ENCODE measurements at places on chromosomes 12 and 14.

DNA sequence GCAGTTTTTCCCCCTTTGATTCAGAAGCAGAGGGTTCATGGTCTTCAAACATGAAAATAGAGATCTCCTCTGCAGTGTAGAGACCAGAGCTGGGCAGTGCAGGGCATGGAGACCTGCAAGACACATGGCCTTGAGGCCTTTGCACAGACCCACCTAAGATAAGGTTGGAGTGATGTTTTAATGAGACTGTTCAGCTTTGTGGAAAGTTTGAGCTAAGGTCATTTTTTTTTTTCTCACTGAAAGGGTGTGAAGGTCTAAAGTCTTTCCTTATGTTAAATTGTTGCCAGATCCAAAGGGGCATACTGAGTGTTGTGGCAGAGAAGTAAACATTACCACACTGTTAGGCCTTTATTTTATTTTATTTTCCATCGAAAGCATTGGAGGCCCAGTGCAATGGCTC lies 185.1 kb downstream of the MSRB3 start:
- no peak for DNase-seq

DNA sequence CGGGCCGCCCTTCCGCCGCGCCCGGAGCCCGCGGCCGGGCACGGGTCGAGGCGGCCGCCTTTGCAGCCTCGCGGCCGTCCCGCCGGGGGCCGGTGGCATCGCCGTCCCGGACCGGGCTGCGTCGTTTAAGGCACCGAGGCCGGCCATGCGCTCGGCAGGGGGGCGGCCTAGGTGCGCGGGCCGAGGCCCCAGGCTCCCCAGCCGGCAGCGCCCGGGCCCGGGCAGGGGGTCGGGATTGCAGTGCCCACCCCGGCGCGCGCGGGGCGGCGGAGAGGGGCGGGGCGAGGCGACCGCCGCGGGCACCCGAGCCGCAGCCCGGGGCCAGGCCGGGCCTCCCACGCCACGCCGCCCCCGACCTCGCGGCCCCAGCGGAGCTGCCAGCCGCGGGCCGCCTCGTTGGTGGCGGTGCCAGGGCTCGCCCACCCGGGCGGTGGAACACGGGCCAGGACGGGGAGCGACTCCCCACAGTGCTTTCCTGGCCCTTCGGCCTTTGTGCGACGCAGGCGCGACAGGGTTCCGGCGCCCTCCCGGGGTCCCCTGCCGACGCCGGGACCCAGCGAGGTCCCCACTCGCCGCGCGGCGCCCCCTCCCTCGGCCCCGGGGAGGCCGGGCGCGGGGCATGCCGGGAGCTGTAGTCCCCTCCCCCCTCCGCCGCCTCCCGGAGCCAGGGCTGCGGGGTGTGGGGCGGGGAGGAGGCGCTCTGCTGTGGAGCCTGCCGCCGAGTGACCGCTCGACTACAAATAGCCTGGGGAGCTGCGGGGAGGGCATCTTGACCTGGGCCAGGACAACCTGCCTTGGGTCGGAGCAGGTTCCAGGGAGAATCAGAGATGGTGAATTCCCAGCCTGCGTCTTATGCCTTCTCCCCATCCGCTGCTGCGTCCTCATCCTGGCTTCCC lies 769 bp downstream of the FKBP4 start:
- peak; percentile 18 for DNase-seq

DNA sequence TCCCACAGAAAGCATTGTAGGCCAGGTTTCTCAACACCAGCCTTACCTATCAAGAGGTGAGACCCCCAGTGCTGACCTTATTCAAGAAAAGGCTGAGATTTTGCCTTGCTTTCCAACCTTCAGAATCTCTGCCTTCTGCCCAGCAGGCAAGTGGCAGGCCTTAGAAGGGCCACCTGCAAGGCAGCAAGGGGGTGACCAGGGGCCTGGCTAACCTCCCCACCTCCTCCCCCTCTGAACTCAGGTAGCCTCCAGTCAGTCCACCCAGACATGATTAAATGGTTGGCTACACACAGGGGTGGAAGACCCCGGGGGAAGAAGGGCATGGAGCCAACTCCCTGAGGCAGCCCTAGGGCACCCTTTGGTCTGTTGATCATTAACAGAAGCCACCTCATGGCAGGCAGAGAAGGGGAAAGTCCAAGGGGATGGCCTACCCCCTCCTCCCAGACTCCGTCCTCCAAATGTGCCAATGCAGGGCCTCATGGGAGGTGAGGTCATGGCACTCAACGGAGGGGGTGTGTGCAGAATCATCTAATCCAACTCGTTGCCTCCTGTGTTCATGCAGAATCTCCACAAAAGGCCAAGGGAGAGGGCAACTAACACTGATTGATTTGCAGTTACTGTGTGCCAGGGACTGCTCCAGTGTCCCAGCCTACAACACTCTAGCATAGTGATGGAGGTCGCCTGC lies 8.5 kb downstream of the ZFP36L1 start:
- DNase-seq: no peak

DNA sequence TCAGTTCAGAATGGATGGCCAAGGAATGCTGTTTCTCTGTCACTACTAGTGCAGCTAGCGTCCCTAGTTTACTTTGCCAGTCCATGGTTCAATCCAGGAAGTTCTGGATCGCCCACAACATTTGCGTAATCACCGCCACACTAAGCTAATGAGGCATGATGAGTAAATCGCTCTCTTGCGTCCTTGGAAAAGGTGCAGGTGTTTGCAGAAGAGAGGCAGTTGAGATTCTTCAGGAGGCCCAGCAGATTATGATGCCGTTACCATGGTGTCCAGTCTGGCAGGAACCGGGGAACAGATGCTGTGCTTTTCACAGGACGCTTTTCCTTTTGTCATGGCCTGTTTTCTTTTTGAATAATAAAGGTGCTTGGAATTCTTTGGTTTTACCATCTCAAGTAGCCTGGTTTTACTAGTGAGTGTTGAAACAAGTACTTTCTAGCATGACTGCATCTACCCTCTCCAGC lies 9.0 kb downstream of the TPH2 start:
- DNase-seq: peak; percentile 96

DNA sequence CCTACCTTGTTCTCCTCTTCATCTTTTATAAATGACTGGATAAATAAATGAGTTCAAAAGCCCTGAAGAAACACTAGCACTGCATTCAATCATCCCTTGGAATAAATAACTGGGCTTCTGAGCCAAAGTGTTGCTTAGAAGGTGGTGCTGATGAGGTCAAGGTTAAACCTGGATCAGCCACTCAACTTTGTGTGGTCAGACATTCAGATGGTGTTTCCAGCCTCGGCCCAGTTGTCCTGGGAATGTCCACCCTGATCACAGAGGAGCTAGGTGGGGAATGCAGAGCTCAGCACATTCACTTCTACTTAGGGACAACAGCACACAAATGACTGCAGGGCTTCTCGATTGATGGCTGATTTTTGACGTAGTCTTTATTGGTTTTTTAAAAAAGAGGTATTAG lies 88.7 kb downstream of the SLC8A3 start:
- DNase-seq: no peak

DNA sequence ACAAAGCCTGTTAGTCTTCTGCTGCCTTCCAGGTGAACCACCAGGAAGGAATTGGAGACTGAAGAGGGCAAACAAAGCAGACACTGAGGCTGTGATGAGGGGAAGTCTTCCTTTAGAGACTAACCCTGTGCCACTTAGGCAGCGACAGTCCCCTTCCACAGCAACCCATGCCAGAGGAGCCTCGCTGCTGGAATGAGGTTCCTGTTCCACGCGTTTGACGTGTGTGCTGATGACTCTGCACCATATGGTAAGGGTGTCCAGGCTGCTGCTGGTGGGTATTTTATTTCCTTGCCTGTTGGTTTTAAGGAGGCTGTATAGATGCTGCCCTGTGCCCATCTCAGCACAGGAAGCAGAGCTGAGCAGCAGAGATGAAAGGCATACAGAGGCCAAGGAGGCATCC lies 361.9 kb upstream of the FKBP4 start:
- no peak for DNase-seq

- DNase-seq: no peak
These were observed 2.8 kb upstream of the SLC48A1 start for GRCh38 chr12:47770086-47770726.

GRCh38 chr12:62306569-62307530 lies 46.6 kb downstream of the USP15 start:
- no peak for DNase-seq

DNA sequence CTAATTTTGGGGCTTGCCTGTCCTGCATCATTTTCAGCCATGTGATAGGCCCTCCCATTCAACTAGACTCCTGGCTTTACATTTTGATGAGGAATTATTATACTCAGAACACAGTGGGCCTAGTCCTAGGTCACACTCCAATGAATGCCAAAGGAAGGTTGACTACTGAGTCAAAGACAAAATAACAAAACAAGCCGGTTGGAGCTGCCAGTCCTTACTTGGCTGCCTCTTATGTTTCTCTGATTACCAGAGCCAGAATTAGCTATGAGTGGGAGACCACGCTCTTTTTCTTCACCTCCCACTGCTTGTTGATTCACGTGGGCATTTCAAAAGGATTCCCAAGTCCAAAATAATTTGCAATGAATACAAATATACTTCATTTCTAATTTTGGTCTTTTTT lies 78.1 kb upstream of the USP44 start:
- no peak for DNase-seq

DNA sequence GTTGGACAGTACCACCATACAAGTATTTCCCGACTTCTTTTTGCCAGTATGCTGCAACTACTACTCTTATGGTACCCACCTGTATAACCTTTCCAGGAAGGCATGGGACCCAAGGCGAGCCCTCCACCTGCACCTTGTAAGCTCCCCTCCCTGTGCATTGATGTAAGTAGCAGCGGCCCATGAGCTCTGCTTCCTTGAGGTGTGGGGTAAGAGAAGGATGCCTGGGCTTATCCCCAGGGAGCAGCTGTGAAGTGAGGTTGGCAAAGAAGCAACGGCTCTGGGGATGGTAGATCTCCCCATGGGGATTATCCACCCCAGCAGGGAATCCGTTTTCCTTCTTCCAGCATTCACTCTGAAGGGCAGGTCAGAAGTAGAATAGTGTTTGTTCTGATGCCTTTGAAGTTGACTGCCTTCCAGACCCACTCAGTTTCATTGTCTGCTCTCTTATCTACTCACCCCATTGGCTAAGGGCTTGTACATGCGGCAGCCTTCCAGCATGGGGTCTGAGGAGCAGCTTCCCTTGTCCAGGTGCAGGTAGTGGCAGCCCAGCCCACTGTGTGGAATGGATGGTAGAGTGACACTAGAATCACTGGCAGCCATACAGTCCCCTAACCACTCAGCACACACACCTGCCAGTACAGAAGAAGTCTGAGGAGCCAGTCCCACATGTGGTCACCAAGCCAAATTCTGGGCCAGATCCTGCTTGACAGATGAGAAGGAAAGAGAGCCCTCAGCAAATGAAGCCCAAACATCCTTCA lies 3.4 kb downstream of the CIROP start:
- DNase-seq: no peak

DNA sequence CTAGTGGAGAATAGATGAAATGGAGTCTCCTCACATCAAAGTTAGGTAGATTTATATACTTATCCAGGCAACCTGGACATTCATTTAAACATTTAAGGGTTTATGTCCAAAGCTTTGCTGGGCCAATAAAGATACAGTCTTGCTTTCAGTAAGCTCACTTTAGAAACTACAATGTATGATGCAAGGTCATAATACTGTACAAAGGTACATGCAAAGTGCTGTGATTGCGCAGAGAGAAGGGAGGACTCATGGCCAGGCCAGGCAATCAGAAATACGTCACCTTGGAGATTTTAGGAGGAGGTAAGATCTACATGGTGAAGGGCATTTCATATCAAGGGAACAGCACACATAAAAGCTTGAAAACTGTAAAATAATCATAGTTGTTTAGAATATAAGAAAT lies 113.6 kb downstream of the FGD4 start:
- DNase-seq: no peak

DNA sequence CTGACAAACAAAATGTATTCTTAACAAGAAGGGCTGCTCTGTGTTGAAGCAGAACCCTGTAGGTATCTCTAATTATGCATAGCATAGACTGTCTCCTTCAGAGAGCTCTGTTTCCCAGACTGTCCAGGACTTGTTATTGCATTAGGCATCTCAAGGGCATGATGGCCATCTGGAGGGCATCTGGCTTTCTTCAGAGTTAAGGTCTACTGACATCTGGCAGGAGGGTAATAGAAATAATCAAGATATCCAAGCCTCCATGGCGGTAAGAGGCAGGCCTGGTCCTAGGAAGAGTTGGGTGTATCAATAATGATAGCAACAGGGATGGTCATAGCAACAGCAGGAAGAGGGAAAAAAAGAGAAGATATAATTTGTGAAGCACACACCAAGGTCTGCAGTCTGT lies 161.2 kb downstream of the TTC8 start:
- DNase-seq: no peak

GRCh38 chr12:82651489-82651888 lies 35.2 kb upstream of the TMTC2 start:
- no peak for DNase-seq

DNA sequence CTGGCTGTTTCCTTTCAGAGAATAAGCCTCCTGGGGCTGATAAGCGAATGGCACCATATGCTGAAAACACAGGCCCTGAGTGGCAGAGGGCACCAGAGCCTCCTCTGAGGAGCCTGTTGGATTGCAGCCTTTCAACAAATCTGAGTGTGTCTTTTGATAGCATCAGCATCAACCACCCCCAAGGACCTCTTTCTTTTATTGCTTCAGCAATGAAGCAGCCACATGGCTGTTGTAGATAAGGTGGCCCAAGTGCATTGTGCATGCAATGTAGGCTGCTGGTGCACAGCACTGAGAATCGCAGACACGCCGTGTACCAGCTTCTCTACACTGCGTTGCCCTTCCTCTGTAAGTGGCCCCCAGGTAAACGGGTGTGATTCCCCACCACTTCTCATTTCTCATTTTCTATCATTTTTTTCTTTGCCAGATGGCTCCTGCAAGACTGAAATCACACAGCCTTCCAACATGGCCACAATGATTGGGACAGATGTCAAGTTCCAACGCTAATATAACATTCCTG lies 191.7 kb downstream of the DAD1 start:
- no peak for DNase-seq

DNA sequence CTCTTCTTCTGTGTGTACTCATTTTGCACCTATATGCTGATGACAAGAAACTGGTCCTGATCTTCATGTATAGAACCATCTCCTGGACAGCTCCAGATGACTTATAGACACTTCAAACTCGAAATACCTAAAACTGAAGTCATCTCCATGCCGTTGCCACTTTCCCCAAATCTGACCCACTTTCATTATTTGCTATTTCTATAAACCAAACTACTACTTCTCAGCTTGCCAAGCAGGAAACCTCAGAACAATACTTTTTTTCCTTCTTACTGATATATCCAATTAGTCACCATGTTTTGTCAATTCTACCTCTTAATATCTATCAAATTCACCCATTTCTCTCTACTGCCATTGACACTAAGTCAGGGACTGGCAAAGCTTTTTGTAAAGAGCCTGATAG lies 14.8 kb downstream of the SGPP1 start:
- DNase-seq: no peak

DNA sequence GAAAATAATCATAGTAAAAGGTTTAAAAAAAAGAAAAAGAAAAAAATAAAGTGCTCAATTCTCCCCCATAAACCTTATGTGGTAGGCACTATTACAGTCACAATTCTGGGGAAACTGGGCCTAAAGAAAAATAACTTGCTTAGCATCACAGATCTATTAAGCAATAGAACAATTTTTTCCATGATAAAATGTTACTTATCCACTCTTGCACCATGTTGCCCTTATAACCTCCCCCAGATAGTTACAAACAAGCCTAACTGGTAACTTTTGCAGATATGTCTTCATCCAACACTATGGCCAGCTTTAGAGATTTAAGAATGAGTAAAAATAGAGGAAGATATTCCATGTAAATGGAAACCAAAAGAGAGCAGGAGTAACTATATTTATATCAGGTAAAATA lies 164.8 kb downstream of the DUSP6 start:
- no peak for DNase-seq

GRCh38 chr12:26651566-26652188 lies 181.3 kb downstream of the ITPR2 start:
- DNase-seq: peak; percentile 19
